Stimulated activated CD4-positive, alpha-beta T cell treated with anti-CD3 and anti-CD28 coated beads, Interleukin-1b, Interleukin-23, amount 100 ng/mL, for 4 hours (primary cell): ENCODE measurements at places on chromosomes 12 and 14.

- DNase-seq: no peak
Measured at GRCh38 chr12:75526655-75527511, 15.5 kb upstream of the KRR1 start.

DNA sequence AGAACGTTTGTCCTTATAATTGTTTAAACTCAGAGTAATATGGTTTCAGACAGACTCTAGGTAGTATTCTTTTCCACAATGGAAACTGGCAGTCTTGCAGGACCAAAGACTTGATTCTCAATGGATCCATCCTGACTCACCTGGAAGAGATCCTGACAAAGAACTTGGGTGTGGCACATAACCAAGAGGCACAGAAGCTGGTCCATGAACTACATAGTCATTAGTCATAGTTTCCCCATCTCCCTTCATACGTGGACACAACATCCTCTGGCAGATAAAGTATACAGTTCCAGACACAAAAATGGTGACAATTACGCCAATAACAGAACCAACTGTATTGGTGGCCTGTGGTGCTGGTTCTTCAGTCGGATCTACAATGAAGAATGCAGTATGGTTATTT is 55.8 kb downstream of the BCL2L14 start:
- DNase-seq: no peak

- DNase-seq: no peak
Measured at GRCh38 chr12:29863665-29864064, 79.9 kb upstream of the TMTC1 start.

DNA sequence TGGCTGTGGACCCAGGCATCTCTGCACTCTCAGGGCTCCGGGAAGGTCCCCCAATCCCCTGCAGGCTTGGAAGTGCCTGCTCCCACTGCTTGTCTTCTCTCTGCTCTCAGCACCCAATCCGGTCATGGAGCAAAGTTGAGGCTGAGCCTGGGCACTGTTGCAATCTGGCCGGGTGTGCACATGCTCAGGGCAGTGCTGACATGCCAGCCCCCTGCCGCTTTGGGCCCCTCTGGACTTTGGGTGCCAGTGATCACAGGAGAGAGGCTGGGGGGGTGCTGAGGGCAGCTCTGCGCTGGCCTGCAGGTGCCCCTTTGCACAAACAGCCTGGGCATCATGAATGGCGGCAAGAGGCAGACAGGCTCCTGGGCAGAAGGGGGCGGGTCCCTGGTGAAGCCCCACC is 85.4 kb upstream of the OSBPL8 start:
- no peak for DNase-seq

DNA sequence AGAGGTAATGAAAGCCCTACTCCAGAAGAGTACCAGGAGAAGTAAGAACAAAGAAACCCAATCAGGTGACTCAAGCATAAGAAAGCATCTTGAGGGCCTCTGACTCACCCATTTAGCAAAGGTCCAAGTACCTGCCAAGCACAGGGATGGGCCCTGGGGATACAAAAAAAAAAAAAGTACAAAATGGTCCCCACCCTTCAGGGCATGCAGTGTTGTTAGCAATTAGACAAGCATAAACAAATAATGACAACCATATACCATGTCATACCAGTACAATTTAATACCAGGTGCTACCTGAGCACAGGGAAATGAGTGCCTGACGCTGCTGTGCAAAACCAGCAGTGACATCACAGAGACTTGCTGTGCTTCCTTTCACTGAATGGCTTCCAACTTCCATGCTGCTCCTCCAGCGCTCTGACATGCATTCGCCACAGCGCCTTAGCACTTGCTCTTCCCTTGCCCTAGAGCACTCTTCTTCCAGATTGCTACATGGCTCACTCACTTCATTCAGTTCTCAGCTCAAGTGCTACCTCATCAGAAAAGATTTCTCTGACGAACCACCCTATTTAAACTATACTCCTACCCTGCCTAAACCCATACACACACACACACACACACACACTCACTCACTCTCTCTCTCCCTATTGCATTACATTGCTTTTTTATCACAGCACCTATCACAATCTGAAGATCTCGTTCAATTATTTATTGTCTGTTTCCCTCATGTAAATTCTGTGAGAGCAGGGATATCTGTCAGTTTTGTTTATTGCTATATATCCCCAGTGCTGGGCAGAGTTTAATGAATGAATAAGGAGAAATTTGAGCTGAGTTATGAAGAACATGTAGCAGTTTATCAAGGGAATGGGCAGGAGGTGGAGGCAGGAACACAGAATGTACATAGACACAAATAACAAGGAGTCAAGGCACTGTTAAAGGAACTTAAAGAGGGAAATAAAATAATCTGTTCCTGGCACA is 12.9 kb upstream of the EPS8 start:
- DNase-seq: no peak

GRCh38 chr12:106179086-106179485 is 40.3 kb upstream of the NUAK1 start:
- DNase-seq: no peak

DNA sequence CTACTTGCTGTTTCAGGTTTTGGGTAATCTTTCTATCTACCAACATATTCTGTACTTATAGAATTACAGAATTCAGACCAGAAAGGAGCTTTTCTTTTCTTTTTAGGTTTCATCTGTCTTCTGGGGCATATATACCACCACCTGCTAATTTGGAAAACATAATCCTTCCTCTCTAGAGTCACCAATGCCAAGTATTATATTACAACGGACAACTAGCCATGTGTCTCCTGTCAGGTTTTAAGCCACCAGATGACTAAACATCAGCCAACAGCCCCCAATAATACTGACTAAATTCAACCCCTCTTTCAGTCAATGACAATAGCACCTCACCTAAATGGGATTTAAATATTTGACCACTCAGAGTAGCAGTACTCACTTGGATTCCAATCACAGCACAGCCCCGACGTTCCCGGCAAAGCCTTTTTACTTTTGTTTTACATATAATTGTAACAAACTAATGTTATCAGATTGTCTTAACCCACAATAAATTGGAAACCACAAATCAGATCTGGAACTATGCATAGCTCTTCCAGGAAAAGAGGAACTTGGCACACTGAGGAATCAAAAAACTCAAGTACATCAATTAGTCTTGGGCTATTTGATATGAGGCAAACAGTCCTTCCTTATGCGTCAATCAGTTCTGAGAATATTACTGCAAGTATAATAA is 13.5 kb downstream of the SLC11A2 start:
- DNase-seq: no peak

DNA sequence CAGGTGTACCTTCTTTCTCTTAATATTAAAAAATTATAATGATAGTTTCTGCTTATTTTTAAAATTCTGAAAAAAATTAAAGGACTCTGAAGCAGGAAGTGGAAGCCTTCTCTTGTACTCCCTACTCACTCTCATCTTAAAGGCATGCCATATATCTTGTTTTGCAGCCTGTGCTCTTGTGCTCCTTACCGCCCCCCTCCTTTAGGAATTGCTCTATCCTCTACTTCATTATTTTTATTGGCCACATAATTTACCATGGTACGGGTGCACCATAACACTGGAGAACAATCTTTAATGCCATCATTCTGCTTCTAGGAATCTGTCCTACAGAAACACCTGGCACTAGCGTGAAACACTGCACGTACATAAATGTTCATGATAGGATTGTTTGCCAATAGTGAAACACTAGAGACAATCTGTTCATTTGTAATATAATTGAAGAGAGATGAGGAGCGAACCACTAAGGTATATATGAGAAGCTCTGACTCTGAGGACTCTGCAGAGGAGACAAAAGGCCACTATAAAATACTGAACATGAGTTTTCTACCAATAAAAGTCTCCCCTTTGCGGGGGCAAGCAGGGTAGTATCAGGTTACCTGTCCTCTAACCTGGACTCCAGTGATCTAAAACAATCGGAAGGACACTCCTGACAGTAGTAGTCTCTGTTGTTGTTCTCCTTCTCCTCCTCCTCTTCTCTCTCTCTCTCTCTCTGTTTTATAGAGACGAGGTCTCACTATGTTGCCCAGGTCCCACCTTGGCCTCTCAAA is 6.3 kb upstream of the NYNRIN start:
- no peak for DNase-seq

DNA sequence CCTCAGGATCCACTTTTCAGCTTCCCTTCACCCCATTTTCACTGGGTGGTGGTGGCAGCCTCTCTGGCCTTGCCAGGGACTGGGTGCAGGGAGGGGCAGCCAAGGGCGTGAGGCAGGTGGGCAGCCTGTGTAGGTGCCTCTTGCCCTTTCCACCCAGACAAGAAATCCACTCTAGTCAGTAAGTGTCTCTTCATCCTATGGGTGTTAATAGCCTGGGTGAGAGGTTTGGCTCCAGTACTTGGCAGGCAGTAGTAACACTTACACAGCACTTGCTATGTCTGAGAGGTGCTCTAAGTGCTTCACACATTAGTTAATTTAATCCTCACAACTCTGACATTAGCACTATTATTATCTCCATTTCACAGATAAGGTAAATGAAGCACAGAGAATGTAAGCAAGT is 171.9 kb downstream of the EMP1 start:
- no peak for DNase-seq

- DNase-seq: no peak
Measured at GRCh38 chr14:82533351-82533750, 999.7 kb upstream of the SEL1L start.

DNA sequence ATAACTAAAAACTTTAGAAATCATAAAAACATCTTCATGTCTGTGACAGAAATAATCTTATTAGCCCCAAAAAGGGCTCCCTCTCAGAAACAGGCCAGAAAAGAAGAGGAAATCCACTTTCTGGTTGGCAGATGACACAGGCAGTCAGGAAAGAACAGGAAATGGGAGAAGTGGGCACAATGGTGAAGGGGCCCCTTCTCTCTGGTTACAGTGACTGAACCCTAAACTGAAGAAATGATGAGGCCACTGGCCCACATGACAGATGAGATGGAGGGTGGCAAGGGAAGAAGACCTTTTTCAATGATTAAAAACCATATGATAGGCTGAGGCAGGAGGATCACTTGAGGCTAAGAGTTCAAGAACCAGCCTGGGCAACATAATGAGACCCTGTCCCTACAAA is 21.1 kb downstream of the TCTN1 start:
- no peak for DNase-seq
